ENCODE measurements at places on chromosomes 6 and 20.
A peak's percentile ranks its signal among the peaks of the same experiment; 100 is the strongest.

GRCh38 chr6:116847227-116847626 lies 18.3 kb upstream of the GPRC6A start:
- DNase-seq = no peak

GRCh38 chr20:24949756-24950127 lies 673 bp downstream of the CST7 start:
- no peak for DNase-seq

DNA sequence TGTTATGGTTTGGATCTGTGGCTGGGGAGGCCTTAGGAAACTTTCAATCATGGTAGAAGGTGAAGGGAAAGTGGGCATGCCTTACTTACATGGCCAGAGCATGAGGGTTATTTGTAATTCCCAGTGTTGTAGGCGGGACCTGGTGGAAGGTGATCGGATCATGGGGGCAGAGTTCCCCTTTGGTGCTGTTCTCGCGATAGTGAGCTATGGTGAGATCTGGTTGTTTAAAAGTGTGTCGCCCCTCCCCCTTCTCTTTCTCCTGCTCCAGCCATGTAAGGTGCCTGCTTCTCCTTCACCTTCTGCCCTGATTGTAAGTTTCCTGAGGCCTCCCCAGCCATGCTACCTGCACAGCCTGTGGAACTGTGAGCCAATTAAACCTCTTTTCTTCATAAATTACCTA lies 145.8 kb downstream of the TFAP2C start:
- DNase-seq = no peak

- peak; percentile 45 for DNase-seq
These were observed 1.0 kb upstream of the E2F3 start for GRCh38 chr6:20400456-20401204.

GRCh38 chr6:43878823-43879495 lies 108.9 kb downstream of the VEGFA start:
- no peak for DNase-seq

GRCh38 chr6:46216879-46217278 lies 46.1 kb upstream of the ENPP5 start:
- no peak for DNase-seq

DNA sequence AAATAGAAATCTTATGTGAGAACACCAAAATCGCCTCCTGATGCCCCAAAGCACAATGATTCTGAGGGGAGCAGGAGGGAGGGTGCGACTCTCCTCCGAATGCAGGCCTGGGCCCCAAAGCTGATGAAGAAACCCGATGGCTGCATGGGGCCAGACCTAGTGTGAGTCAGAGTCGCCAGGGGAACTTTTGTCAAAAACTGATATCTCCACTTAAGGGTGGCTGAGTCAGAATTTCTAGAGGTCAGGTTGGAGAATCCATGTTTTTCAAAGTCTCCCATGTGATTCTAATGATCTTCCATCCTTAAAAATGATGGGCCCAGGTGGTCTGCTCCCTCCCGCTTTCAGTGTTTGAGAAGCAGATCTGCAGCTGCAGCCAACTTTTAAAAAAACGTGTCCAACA lies 172.8 kb downstream of the BACH2 start:
- peak; percentile 49 for DNase-seq

GRCh38 chr6:26388014-26388413 lies 5.1 kb downstream of the BTN2A2 start:
- DNase-seq = no peak

- no peak for DNase-seq
These were observed 589.9 kb downstream of the PHF3 start for GRCh38 chr6:64225503-64225902.

GRCh38 chr6:129186988-129187387 lies 304.1 kb downstream of the LAMA2 start:
- DNase-seq = no peak

- no peak for DNase-seq
These were observed 329 bp upstream of the GPR6 start for GRCh38 chr6:109977791-109978173.

- DNase-seq = no peak
These were observed 51.5 kb downstream of the CTCFL start for GRCh38 chr20:57473246-57474048.

DNA sequence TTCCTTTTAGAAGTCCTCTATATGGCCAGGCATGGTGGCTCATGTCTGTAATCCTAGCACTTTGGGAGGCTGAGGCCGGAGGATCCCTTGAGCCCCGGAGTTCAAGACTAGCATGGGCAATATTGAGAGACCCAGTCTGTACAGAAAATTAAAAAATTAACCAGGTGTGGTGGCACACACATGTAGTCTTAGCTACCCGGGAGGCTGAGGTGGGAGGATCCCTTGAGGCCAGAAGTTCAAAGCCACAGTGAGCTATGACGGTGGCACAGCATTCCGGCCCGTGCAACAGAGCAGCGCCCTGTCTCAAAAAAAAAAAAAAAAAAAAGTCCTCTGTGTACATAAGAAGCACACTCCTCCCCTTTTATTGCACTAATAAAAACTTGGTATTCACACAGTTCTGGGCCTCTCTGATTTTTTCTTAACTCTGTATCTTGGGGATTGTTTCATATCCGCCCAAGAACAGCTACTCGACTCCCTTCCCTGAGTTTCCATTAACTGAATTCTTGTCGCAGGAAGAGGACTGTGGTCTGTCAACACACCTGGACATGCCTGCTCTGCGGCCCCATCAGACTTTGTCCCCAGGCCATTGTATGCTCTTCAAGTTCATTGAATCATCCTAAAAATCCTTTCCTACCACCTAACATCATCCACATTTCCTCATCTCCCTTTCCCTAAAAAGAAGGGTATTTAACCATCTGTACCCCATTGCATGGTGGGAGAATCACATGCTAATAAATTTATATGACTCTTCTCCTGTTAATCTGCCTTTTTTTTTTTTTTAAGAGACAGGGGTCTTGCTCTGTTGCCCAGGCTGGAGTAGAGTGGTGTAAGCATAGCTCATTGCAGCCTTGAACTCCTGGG lies 25.9 kb upstream of the PPP1R3G start:
- DNase-seq = no peak

- no peak for DNase-seq
These were observed 87.9 kb upstream of the BEND6 start for GRCh38 chr6:56866917-56867522.

Measured in activated CD8-positive, alpha-beta memory T cell treated with anti-CD3 and anti-CD28 coated beads, Interleukin-2, amount 50 U/mL, for 4 hours (primary cell).